ENCODE measurements at places on chromosomes 5 and 9.

GRCh38 chr9:33220681-33221567 lies 19.0 kb upstream of the SPINK4 start:
- no peak for DNase-seq

- DNase-seq, result no peak
These were observed 71.4 kb upstream of the MAP1B start for GRCh38 chr5:72035831-72036230.

- DNase-seq, result no peak
These were observed 4.4 kb upstream of the DIAPH1 start for GRCh38 chr5:141623186-141623585.

DNA sequence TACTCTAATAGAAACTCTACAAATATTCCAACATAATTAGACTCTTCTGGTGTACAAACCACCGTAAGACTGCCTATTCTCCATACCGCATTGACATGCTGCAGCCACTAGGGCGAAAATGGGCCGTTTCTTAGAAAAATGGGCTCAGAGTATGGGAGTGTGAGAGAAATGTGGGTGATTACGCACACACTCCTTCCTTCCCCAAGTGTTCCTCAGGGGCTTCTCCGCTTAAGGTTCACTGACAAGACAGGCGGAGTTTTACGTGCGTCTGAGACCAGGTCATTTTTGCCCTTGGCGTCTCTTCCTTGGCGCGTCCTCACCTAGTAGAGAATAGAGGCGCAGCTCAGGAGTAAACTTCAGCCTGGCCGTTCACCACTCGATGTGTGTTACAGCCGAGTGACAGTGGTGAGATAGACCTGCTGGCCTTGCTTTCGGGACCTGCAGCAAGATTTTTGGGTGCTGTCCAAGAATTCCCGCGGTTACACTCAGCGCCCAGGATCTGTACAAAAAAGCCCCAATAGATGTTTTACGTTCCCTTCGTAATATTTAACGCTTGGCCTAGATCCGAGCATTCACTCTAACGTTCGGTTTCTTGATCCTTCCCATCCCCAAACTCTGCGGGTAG lies 1.8 kb upstream of the NTRK2 start:
- DNase-seq, result no peak

- no peak for DNase-seq
These were observed 7.4 kb upstream of the CDC42SE2 start for GRCh38 chr5:131256507-131256823.

GRCh38 chr9:129467739-129468666 lies 152.9 kb downstream of the C9orf50 start:
- no peak for DNase-seq

DNA sequence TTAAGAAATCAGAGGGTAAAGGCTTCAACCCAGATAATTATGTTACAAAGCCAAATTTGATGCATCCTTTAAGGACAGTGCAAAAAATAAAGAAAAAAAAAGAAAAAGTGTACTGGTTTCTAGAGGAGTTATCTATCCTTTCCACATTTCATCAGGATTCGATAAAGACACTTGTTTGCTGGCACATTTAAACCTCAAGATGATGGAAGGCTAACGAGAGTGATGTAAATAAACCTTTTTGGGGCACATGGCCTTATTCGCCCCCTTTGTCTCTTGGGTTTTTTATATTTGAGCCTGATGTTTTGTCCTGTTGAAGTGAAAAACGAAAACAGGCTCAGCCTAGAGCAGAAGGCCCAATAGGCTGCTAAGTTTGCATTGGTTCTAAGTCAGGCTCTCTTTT lies 416.5 kb downstream of the TAF11L14 start:
- no peak for DNase-seq

DNA sequence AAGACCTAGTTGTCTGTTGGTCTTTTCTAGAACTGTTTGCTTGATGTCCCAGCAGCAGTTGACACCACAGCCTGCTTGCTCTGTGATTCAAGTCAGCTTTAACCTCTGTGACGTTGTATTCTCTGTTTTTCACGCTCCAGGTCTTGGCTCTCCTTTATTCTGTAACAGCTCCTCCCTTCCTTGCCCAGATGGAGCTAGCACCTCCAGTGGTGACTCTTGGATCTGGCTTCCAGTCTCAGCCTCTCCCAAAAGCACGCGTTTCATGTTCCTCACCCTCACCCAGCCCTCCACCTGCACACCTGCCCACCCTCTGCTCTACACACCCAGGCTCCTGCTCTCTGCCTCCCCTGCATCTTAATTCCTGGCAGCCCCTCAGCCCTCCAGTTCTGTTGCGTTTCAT lies 50.6 kb downstream of the DMRT1 start:
- no peak for DNase-seq

GRCh38 chr9:75175395-75175794 lies 87.1 kb downstream of the OSTF1 start:
- no peak for DNase-seq

GRCh38 chr5:59115345-59115744 lies 532.5 kb downstream of the RAB3C start:
- DNase-seq, result no peak

GRCh38 chr5:151585970-151586369 lies 5.2 kb downstream of the FAT2 start:
- DNase-seq, result no peak

GRCh38 chr9:91833878-91834255 lies 116.2 kb downstream of the ROR2 start:
- no peak for DNase-seq

GRCh38 chr5:124289130-124289529 lies 457.3 kb downstream of the ZNF608 start:
- DNase-seq, result no peak

- no peak for DNase-seq
These were observed 21.8 kb downstream of the PCDHAC2 start for GRCh38 chr5:140988100-140988499.

All from stimulated activated CD4-positive, alpha-beta T cell treated with anti-CD3 and anti-CD28 coated beads, TNF-alpha, amount 100 ng/mL, for 1 hour (primary cell).